ENCODE measurements at places on chromosomes 5 and 9. TPM values are rescaled to one million over a fixed set of nuclear protein-coding genes. Genes with fewer than 3 reads are reported as not detected.

DNA sequence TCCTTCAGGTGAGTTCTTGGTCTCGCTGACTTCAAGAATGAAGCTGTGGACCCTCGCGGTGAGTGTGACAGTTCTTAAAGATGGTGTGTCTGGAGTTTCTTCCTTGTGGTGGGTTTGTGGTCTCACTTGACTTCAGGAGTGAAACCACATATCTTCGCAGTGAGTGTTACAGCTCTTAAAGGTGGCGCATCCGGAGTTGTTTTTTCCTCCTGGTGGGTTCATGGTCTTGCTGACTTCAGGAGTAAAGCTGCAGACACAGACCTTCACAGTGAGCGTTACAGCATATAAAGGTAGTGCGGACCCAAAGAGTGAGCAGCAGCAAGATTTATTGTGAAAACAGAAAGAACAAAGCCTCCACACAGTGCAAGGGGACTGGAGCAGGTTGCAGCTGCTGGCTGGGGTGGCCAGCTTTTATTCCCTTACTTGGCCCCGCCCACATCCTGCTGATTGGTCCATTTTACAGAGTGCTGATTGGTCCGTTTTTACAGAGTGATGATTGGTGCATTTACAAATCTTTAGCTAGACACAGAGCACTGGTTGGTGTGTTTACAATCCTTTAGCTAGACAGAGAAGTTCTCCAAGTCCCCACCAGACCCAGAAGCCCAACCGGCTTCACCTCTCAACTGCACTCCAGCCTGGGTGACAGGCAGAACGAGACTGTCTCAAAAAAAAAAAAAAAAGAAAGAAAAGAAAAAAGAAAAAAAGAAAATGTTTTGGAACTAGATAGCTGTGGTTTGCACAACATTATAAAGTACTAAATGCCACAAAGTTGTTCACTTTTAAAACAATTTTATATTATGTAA is 9.1 kb upstream of the ERMP1 start:
- DNase-seq: no peak
- no peaks in the 10 kb centered on the region for H3K27me3 ChIP-seq
- peaks cover 32% of the 10 kb centered on the region for H3K4me1 ChIP-seq
- no peak overlapping the region for H3K4me3 ChIP-seq

Gene IFNA13
- total RNA-seq: 1.1 TPM

- H3K4me3 ChIP-seq: no peak overlapping the region
- DNase-seq: no peak
- H3K36me3 ChIP-seq: no peaks in the 10 kb centered on the region
- no peaks in the 10 kb centered on the region for H3K4me1 ChIP-seq
- H3K27ac ChIP-seq: no peak overlapping the region
These were observed 617.0 kb upstream of the CDH18 start for GRCh38 chr5:20604992-20605391.

DNA sequence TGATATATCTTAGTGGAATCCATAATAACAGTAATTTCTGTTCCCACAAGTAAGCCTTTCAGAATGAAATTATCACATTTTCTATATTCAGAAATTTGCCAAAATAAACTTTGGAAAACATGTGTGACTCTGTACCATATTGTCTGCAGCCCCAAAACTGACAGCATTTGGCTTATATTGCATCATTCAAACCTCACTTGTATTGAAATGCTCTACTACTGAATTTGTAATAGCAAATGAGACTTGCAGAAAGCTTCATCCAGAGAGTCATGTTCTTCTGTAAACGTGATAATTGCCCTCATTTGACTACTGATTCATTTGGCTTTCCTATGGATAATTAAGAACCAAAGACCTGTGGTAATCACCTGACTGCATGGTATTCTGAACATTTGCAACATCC is 1249.5 kb upstream of the CDH18 start:
- no peak overlapping the region for H3K27ac ChIP-seq
- no peak for DNase-seq
- H3K4me1 ChIP-seq: no peaks in the 10 kb centered on the region
- H3K36me3 ChIP-seq: no peaks in the 10 kb centered on the region
- no peak overlapping the region for H3K4me3 ChIP-seq
- H3K27me3 ChIP-seq: no peaks in the 10 kb centered on the region

DNA sequence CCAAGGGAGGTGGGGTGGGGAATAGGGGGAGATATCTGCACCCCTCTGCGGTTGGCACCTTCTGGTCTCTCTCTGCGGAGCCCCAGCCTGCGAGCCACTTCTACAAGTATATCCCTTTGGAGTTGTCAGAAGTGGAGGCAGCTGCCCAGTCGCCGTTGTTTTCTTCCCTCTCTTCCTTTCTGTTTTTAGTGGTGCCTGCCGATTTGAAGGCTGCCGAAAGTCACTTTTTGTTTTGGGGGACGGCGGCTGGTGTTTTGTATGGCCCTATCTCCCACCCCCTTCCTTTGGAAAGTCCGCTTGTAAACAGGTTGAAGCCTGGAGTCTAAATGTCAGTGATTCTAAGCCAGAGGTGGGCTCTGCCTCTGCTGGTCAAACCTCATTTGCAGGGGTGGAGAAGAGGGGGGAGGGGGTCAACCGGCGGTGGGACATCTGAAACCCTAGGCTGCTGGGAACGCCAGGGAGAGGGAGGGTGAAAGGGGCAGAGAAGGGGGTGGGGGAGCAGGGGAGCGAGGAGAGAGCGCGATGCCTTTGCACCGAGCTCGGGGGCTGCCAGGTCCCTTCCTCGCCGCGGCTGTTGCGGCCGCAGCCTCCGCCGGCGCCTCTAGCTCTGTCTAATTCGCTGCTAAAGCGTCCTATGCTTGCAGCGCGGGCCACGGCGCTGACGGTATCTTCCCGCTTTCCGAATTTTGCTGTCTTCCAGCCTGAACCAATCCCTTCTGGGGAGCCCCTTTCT is at the start of gene FGF10:
Gene FGF10, minus strand, starts transcription at position 331 of the 733 bp plus-strand sequence. CDS start 738 bp downstream, outside the sequence.
- peaks cover 8% of the 10 kb centered on the region for H3K27me3 ChIP-seq
- H3K36me3 ChIP-seq: no peaks in the 10 kb centered on the region
- peak; percentile 47 for DNase-seq

GRCh38 chr9:94065535-94065961 is 18.7 kb upstream of the PTPDC1 start:
- H3K36me3 ChIP-seq: no peaks in the 10 kb centered on the region
- H3K27ac ChIP-seq: no peak overlapping the region
- no peaks in the 10 kb centered on the region for H3K4me1 ChIP-seq
- no peaks in the 10 kb centered on the region for H3K27me3 ChIP-seq

- H3K36me3 ChIP-seq: no peaks in the 10 kb centered on the region
These were observed 109.5 kb downstream of the PRKACG start for GRCh38 chr9:68904454-68904853.

Data from lower lobe of right lung (tissue), 2 donors.